ENCODE measurements at places on chromosomes 3 and 15.
A peak's percentile ranks its signal among the peaks of the same experiment; 100 is the strongest.

GRCh38 chr3:99467420-99467819, 171.0 kb upstream of the COL8A1 start:
- DNase-seq = no peak

GRCh38 chr15:48647962-48648361, 2.5 kb upstream of the FBN1 start:
- DNase-seq = no peak

DNA sequence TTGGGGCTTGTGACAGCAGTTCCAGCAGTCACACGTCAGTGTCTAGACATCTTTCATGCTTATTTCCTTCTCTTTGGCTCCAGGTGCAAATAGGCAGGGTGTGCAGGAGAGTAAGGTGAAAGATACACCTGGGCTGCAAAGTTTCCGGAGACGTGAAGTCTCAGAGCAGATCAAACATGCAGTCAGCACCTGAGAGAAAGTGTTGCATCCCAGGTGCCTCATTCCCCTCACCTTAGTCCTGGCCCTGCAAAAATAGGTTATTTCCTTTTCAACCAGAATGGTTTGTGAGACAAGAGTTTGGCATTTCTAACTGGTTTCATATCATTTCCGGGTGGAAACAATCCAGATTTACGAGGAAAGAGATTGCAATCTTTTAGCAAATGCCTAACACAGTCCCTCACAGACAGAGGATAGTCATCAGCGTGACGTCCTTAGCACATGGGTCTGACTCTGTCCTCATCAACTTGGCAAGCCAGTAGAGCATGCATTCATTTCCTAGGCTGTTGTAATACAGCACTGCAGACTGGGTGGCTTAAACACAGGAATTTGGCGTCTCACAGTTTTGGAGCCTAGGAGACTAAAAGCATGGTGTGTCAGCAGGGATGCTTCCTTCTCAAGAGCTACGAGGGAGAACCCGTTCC, 58.2 kb upstream of the ARRDC4 start:
- DNase-seq = no peak

GRCh38 chr15:29686079-29686425, 136.2 kb downstream of the TJP1 start:
- DNase-seq = no peak

GRCh38 chr3:112531358-112531781, 30.4 kb downstream of the ATG3 start:
- no peak for DNase-seq

DNA sequence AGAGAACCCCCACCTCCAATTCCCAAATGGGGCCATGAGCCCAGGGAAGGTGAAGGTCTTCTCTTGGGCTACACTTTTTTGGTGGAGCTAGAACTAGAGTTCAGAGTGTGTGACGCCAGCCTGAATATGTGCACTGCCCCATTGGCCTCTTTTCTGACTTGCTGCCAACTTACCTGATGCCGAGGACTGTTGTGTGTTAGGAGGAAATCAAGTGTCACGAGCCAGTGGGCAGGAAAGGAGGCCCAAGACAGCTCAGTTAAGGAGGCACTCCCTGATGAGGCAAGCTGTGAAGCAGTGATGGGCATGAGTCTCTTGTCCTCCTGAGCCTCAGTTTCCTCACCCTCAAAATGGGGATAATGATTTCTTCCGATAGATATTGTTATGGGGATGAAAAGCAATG, 107.8 kb downstream of the ANP32A start:
- DNase-seq = no peak

DNA sequence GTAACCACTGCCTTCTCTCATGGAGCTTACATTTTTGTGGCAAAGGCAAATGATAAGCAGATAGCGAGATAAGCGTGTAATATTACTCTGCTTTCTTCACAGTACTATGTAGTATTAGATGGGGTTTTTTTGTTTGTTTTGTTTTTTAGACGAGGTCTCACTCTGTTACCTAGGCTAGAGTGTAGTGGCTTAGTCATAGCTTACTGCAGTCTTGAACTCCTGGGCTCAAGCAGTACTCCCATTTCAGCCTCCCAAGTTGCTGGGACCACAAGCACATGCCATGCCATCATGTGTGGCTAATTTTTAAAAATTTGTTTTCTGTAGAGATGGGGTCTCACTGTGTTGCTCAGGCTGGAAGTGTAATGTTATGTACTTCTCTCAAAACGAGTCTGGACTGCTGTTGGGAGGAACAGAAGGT, 22.9 kb downstream of the MBNL1 start:
- no peak for DNase-seq

- no peak for DNase-seq
Measured at GRCh38 chr3:99249627-99250026, 348.1 kb upstream of the DCBLD2 start.

DNA sequence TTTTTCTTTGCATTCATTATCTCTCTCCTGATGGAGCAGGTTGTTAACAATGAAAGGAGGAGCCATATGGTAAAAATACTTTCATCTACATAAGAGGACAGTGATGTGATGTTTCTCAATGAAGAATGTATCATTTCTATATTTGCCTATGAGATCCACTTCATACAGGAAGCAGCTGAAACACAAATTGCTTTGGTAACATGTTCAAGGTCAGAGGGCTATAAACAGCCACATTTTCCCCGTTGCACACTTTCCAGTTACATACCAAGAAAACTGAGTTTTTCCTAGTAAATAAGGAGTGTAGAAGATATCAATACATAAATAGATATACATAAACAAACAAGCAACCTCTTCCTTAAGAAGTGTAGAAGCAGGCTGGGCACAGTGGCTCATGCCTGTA, 32.6 kb upstream of the GYG1 start:
- no peak for DNase-seq

- no peak for DNase-seq
Measured at GRCh38 chr3:26715431-26715830, 92.9 kb downstream of the LRRC3B start.

DNA sequence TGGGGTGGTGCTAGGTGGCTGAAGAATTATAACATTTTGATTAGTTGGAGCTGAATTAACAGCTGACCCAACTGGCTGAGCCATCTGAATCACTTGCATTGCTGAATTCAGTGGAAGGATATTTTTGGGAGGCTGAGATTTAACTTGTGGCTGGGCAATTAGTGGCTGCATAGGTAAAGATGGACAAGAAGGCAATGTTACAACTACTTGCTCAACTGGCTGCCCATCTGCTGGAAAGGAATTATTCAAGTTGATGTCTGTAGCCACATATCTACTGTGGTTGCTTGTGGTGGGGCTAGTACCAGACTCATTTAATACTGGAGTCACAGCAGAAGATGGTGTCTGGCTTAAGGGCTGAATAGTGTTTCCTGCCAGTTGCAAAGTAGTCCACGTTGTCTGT, 36.4 kb downstream of the USF3 start:
- no peak for DNase-seq

DNA sequence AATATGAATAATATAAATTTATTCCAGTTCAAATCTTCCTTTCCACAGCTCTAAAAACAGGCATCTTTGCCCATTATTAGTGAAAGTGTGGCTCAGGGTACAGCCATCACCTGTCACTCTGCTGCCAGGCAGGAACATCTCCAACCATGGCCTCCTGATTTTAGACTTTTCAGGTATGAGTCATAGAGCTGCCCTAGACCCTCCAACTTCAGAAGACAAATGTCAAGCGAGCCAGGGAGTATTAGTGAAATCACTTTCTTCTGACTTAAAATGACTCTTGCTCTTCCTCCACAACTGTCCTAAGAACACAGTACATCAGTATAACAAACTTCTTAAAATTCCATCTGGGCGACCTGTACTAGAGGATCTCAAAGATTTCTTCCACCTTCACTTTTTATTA, 78.1 kb upstream of the AKAP13 start:
- DNase-seq = no peak

DNA sequence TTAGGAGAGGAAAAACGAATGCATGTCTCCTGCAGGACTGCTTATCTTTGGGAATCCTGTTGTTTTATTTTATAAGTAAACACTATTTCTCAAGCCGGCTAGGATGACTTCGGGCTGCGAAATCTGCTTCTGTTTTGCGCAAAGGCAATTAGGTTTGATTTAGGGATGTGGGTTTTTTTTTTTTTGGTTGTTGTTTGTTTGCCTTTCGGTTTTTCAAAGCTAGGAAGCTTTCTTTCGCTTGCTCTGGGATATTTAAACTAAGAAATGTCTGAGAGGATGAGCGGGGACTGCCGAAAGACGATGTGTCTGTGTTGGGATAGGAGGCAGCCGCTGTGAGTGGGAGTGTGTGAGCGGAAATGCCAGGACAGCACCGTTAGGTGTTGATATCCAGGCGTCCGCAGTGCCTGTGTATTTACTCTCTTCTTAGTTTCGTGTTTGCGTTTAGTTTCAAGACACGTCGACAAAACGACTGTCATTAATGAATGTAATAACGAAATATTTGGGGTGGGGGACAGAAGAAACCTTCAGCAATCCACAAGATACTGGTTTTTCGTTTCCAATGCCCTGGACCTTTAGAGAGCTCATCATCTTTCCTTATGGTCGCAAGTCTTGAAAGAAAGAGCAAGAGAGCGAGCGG, 604 bp downstream of the ISL2 start:
- no peak for DNase-seq

- no peak for DNase-seq
Measured at GRCh38 chr15:24877174-24877573, 77.6 kb upstream of the SNRPN start.

- DNase-seq = no peak
Measured at GRCh38 chr3:183220828-183221227, 32.2 kb upstream of the B3GNT5 start.

DNA sequence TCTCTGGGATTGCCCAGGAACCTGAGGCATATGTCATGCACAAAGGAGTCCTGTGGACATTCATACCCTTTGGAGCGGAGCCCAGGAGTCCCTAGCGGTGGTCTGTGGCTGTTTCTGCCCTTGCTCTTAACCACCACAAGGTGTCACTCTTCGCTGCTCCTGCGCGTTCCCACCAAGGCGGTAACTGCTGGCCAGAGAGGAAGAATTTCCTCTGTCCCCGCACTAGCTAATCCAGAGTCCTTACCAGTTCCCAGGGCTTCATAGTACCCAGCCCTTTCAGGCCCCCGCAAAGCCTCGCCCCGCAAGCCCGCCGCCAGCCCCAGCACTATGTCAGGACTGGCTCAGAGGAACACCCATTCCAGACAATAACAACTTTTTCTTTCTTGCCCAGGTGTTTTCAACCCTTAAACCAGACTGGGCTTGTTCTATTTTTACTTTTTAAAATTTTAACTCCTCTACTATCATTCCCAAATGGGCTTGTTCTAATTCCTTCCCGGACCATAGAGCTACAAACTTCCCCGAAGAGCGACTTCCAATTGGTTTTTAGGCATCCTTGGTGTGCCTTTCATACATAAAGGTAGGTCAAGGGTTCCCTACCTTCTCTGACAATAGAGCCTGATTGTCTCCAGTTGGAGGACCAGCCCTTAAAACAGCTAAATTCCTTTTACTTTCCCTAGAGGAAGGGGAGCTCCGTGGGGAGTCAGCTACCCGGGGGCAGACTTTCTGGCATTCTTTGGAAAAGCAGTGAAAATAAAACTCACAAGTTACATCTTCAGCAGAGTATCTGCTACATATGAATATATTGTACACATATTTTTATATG, 31.8 kb upstream of the ZNF774 start:
- peak; percentile 68 for DNase-seq
